ENCODE measurements at places on chromosomes 12 and 14.

DNA sequence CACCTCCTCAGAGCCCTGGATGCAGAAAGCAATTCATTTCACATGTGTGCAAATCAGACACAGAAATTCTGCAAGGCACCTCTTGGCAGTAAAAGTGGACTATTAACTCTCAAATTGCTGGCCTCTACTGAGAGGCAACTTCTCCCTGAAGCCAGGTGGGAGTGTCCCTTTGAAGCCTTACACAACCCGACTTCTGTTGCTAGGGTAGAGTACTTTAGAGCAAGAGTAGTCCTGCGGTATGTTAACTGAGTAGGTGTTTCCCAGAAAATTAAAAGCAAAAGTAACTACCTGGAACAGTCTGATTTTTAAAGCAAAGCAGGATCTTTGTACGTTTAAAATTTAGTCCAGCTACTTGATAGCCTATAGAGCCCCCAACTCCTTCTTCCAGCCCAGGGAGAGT is 483.4 kb downstream of the DIO2 start:
- DNase-seq = no peak

- DNase-seq = no peak
Observed at GRCh38 chr12:28024231-28024995, 51.9 kb upstream of the PTHLH start.

DNA sequence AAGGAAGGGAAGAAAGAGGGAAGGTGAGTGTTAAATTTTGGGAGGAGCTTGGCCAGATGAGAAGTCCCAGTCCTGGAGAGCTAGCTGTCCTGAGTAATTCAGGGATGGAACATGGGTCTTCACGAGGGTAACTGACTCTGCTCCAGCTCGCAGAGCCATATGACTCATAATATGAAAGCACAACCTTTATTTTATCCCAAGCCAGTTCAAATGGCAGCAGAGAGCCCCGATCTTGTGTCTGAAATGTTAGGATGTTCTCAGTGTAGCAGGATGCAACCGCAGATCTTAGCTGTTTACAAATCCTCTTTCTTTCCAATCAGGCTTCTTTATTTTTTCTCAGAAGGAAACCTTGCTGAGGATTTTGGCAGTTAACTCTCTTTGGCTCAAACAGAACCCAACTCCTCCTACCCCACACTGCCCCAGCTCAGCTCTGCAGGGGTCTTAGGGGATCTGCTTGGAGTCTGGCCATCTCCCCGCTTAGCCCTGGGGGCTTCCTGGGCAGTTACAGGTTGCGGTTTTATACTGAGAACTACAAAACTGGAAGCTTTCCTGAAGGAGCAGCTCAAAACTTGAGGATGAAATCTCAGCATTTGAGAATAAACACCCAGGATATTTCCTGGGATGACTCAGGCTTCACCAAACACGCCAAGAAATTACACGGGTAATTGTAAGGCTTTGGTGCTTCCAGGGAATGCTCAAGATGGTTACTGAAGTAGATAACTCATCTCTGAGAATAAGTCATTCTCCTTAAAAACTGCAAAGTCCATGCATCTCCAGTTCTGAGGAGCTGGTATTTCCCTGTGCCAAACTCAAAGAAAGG is 92.5 kb downstream of the VCPKMT start:
- no peak for DNase-seq

- no peak for DNase-seq
Observed at GRCh38 chr14:96062010-96062409, 22.8 kb downstream of the C14orf132 start.

DNA sequence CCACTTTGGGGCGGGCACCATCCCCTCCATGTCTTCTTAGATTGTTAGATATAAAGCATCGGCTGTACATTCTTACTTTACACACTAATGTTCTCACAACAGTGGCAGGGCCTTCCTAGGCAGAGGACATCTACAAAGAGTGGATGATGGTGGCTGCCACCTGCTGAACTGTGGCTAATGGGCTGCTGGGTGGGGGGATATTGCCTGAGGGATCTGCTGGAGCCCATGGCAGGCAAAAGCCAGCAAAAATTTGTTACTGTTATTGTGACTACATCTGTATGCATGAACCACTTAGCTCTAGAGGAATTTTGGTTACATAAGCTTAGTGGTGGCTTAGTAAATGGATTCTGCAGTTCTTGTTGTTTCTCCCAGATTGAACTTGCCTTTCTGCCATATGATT is 52.6 kb downstream of the DIP2B start:
- DNase-seq = no peak

DNA sequence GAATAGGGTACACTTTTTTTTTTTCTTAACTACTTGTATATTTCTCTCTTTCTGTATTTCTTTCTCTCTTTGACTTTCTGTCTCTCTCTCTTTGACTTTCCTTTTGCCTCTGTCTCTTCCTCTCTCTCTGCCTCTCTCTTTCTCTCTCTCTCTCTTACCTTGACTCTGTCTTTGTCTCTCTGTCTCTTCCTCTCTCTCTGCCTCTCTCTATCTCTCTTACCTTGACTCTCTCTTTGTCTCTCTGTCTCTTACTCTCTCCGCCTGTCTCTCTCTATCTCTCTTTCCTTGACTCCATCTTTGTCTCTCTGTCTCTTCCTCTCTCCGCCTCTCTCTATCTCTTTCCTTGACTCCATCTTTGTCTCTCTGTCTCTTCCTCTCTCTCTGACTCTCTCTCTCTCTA is 62.4 kb upstream of the PRMT8 start:
- DNase-seq = no peak

DNA sequence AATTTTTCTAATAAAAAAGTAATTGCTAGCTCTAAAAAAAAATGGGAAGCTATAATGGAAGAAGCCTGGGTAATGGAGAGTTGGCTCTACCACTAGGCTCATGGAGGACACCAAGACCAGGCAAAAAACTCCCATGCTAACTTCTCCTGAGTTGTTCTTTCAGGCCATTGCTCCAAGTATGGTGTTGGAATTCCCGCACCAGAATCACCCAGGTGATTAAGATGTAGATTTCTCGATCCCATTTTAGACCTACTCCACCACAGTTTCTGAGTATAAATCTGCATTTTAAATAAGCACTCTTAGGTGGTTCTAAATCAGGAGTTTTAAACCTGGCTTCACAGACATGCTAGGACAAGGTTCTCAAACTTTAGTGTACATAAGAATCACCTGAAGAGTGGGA is 221.0 kb downstream of the EMP1 start:
- DNase-seq = no peak

GRCh38 chr12:99151744-99152143 is 495.8 kb upstream of the GARIN6 start:
- DNase-seq = no peak

- DNase-seq = no peak
Observed at GRCh38 chr14:94483729-94484275, 7.8 kb upstream of the SERPINA9 start.

- DNase-seq = no peak
Observed at GRCh38 chr14:62329427-62329826, 567.2 kb downstream of the SNAPC1 start.

DNA sequence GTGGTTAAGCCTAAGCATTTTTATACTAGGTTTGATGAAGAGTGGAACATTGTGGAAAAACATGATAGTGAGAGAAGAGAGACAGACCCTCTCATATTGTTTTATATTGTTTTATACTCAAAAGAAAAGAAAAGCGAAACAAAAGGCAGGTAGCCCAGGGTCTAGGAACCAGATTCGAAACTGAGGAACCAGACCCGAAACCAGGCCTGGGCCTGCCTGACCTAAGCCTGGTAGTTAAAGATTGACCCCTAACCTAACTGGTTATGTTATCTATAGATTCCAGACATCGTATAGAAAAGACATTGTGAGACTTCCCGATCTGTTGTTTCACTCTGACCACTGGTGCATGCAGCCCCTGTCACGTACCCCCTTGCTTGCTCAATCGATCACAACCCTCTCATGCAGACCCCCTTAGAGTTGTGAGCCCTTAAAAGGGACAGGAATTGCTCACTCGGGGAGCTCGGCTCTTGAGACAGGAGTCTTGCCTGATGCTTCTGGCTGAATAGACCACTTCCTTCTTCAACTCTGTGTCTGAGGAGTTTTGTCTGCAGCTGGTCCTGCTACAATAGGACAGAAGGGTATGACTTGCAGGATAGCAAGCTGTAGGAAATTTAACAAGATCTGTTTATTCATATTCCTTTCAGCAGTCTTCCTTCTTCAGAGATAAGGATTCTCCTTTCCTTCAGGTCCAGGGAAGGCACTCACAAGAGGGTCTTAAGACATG is 147.1 kb upstream of the PLEKHA5 start:
- no peak for DNase-seq

- DNase-seq = no peak
Observed at GRCh38 chr14:26963711-26964110, 365.9 kb upstream of the NOVA1 start.

GRCh38 chr12:78062786-78063185 is 232.1 kb downstream of the NAV3 start:
- no peak for DNase-seq

DNA sequence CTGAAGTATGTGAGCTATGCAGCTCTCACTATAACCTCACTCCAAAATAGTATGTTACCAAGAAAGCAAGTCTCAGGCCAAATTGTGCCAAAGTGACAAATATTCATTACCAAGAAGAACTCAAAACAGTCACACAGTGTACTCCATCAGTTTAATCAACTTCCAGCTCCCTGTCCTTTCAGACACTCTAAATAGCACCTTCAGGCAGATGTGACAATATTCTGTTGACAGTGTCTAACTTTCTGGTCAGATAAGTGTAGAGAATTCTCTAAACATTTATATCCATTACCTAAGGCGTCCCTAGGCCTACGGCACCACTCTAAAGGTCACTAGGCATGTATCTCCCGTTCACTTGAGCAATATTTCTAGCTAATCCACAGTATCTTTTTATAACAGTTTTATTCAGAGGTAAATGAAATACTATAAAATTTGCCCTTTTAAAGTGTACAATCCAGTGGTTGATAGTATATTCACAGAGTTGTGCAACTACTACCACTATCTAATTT is 21.7 kb downstream of the CPNE8 start:
- no peak for DNase-seq

DNA sequence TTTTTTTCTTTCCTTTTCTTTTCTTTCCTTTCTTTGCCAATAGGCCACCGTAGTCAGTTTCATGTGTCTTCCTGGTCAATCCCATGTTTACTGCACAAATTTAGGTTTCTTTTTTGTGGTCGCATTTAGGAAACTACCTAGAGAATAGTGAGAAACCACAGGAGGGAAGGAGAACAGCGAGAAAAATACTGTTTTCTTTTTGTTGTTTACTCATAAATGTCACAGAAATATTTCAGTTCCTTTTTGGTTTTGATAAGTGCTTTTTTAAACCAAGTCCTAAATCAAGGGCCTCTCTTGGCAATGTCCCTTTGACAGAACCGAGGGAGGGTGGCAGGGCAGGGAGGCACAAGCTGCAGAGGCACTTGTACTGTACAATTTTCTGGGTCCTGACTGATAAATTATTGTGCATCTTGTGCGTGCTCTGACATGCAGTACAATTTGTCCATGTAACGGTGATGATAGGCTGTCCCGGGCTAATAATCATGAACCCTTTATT is 326.1 kb downstream of the CACNA1C start:
- no peak for DNase-seq

- no peak for DNase-seq
Observed at GRCh38 chr12:65886996-65887395, 62.7 kb downstream of the HMGA2 start.

DNA sequence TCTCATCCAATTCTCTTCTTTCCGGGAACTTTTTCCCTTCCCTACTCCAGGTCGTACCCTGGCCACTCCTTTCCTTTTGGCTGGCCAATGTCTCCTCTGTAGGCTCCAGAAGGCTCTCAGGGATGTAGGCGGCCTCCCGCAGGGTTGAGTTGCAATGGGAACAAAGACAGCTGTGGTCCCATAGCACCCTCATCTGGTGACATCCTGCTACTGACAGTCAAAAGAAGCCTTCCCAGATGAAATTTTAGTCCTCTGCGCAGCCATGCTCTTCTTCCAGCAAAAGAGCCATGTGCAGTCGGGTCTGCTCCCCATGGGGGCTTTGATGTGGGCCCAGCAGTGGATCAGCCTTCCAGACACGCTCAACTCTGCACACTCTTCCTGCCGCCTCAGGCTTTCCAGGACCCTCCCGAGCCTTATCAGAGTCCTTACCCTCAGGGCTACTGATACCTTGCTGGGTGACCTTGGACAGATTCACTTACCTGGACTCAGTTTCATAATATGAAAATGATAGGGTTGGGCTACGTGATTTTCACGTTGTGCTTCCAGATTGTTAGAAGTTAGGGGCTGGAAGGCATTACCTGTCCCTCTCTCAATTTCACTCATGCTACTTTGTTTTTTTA is 5.5 kb upstream of the CELA1 start:
- no peak for DNase-seq

DNA sequence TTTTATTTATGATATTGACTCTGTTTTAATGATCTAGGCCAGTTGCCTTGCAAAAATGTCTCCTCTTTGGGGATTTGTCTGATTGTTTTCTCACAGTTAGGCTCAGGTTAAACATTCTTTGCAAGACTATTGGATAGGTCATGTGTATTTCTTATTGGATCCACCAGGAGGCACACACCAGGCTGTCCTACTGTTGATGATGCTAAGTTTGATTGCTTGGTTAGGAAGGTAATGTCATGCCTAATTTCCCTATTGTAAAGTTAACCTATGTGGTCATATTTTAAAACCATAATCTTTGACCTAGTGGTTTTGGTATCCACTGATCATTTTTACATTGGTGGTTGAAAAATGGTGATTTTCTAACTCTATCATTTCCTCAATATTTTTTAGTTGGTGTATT is 137.1 kb downstream of the BRMS1L start:
- DNase-seq = no peak

DNA sequence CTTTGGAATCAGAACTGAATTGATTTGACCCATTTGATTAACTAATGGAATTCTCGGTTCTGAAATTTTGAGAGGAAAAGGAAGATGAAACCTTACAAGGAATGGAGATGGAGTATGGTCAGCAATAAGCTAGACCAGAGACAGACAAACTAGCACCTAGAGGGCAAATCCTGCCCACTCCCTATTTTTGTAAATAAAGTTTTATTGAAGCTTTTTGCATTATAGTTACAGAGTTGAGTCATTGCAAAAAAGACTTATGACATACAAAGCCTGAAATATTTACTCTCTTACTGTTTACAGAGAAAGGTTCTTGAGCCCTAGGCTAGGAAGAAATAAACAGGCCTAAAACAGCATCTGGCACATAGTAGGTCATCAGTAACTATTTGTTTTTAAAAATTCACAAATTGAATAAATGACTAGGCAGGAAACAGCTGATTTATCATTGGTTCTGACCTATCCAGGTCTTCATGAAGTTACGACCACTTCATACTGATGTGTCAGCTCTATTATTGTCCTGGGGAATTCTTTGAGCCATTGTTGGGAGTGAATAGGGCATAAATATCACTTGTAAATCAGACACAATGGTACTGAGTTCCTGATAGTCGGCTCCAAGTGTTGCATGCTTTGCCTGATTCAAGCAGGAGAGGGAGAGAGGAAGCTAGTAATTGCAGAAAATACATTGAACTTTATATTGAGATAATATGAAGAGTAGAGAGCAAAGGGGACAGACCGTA is 14.6 kb upstream of the STAB2 start:
- DNase-seq = no peak

All from stimulated activated CD4-positive, alpha-beta T cell treated with anti-CD3 and anti-CD28 coated beads, Interleukin-12 subunit alpha, Interleukin-12 subunit beta, amount 100 ng/mL, for 4 hours (primary cell).